ENCODE measurements at places on chromosomes 7 and 10.

- no peak for DNase-seq
Observed at GRCh38 chr7:55309040-55309991, 55.8 kb upstream of the LANCL2 start.

- no peak for DNase-seq
Observed at GRCh38 chr10:61565819-61566560, 96.7 kb upstream of the CABCOCO1 start.

DNA sequence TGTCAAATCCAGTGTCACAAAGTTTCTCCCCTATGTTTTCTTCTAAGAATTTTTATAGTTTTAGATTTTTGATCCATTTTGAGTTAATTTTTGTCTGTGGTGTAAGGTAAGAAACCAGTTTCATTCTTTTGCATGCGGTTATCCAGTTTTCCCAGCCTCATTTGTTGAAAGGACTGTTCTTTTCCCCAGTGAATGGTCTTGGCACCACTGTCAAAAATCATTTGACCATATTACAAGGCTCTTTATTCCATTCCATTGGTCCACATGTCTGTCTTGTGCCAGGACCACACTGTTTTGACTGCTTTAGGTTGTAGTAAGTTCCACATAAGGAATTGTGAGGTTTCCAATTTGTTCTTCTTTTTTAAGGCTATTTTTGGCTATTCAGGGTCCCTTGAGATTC, 64.0 kb downstream of the INPP5A start:
- no peak for DNase-seq

GRCh38 chr7:117630907-117631564, 151.2 kb downstream of the CFTR start:
- DNase-seq: no peak

DNA sequence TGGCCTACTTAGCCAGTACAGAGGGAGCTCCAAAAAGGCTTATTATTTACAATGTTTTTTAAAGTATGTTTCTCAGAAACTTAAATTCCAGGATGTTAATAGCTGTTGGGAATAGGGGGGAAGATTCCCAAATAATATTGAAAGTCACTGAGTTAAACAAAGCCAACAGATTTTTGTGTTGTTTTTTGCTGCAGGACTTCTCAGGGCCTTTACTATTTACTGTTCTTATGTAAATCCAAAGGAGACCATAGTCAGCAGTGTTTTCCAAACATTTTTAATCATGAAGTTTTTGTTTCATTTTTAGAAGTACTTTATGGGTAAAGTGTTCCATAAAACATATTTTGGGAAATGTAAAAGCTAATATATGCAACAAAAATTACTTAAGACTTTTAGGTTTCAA, 100.4 kb upstream of the GSDME start:
- DNase-seq: no peak

- DNase-seq: no peak
Observed at GRCh38 chr10:63241841-63242281, 108.7 kb downstream of the NRBF2 start.

GRCh38 chr10:26408858-26409494, 29.2 kb upstream of the APBB1IP start:
- DNase-seq: no peak

DNA sequence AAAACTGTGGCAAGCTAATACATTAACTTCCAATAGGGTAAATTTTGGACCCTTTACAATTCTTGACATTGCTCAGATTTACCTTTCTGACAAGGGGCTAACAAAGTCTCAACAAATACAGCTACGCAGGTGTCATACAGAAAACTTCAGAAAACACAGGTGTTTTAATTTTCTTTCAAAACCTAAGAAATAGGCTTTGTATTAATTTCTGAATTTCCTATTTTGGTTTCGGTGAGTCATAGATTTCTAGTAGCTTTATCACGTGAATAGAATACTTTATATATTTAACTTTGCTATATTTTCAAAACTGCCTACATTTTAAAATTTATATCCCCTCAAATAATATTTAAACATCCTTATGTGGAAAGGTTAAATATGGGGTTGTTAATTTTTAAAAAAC, 215.3 kb downstream of the DGKB start:
- no peak for DNase-seq

- no peak for DNase-seq
Observed at GRCh38 chr10:113056441-113057021, 106.5 kb downstream of the TCF7L2 start.

DNA sequence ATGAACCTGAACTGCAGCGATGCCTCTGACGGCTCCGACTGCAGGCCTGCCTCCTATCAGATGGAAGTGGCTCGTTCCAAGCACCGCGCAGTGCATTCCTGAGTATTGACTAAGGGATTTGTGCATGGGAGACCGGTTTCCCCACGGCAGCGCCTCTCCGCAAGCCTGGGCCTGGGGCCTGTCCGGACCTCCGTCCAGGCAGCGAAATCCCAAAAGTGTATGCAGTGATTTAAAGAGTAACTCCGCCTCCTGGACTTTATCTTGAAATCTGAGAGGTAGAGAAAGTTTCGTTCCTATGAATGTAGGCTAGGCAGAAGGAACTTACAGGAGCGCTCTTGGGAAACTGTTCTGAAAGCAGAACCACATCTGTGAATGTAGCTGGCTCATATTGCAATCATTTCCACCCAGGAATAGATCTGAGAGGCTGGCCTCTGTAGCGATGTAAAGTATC, 106.2 kb upstream of the CELF2 start:
- DNase-seq: no peak

GRCh38 chr7:73742753-73743641, 4.4 kb upstream of the ABHD11 start:
- no peak for DNase-seq

DNA sequence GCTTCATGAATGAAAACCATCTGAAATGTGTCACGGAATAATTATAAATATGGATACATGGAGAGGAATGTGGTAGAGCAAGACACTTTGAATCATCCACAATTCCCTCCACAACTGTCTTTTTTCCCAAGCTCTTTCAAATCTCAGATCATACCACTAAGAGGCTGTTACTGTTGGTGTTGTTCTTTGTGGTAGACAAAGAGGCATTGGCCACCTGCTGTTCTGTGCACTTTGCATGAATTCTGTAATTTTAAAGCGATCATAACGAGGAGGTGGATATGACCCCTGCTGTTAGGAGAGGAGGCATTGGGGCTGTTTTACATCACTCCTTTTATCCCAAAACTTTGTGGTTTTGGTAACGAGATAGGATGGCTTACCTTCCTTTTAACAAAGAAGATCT, 141.2 kb upstream of the KLF6 start:
- DNase-seq: no peak

GRCh38 chr7:7438851-7439250, 96.8 kb downstream of the COL28A1 start:
- peak; percentile 95 for DNase-seq

GRCh38 chr7:32941181-32941580, 16.1 kb upstream of the FKBP9 start:
- no peak for DNase-seq

DNA sequence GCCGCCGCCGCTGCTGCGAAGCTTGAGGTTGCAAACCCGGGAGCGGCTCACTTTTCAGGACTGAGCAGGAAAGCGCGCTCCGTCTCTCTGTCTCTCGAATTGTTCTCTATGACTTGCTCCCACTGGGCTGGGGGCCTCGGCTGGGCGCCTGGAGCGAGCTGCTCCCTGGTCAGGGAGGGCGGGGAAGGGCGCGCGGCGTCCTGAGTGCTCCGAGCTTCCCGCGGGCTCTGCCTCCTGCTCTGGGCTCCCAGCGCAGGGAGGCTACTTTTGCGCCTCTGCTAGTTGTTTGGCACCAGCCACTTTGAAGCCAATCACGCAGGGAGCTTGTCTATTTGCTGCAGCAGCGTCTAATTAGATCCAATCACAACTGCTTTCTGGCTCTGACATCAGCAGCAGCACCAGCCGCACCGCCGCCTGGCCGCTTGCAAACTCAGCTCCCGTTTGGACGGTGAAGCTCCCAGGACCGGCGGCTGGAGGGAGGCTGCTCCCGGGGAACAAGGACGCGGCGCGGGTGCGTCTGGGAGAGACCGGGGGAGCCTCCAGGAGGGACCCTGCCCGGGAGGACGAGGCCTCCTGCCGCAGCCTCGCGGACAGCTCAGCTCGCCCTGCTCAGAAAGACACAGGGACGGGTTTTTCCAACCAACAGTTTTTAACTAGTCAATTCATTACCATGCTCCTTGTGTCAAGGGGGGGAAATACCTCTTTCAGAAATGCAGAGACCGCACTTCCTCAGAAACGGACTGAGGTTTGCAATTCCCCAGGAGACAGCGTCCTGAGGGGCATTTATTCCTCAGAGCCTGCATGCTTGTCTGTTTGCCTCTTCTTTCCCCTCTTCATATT, at the start of gene ADARB2:
Gene ADARB2 (minus strand): TSS at position 304 of the 840 bp plus-strand sequence.
- DNase-seq: no peak

GRCh38 chr10:64394744-64395143, 873.5 kb downstream of the REEP3 start:
- no peak for DNase-seq

DNA sequence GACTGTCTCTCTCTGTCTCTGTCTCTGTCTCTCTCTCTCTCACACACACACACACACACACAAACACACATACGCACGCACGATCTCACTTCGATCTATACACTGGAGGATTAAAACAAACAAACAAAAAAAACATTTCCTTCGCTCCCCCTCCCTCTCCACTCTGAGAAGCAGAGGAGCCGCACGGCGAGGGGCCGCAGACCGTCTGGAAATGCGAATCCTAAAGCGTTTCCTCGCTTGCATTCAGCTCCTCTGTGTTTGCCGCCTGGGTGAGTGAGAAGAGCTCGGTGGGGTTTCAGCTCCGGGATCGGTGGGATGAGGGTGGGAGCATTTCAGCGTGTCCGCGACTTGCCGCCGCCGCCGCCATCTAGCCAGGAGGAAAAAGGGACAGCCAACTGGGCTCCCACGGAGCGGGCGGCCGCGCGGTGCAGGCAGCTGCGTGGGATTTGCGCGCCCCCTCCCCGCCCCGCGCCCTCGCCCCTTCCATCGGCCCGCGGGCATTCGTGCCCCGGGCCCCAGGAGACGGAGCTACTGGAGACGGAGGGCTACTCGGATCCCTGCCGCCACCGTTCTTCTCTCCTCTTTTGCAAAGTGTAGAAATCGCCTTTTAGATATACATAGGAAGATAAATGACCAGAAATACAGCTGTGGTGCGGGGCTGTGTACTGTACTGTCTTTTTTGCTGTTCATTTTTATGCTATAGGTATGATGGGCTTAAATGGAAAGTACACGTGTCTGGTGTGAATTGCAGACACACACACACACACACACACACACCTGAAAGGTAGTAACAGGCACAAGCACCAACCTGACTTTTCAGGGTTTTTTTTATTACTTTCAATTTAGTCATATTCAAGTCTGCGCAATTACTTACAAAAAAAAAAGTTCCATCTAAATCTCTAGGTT, 581 bp downstream of the PTPRZ1 start:
- DNase-seq: no peak

GRCh38 chr10:117936976-117937375, 109.8 kb downstream of the RAB11FIP2 start:
- no peak for DNase-seq

DNA sequence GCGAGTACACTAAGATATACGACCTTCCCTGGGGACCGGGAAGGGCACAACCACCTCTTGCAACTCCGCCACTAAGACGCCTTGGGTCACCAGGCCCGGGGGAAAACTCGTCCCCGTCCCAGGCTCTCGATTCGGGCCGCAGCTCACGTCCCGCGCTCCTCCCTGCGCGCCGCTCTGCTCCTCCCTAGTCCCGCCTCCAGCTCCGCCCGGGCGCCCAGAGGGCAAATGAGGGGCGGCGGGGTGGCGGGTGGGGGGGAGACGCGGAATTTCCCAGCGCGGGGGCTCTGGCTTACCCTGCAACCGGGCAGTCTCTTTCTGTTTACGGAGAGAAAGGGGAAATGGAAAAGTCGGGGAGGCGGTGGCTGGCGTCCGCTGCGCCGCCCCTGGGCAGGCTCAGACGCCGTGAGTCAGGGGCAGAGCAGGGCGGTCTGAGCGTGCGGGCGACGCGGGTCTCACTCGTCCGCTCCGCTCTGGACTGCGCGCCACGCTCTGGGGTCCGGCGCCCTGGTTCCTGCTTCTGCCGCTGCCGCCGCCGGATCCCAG, at the start of gene MAP3K8:
Gene MAP3K8 (plus strand): TSS at position 455 of the 543 bp plus-strand sequence. CDS start 4,755 bp downstream, outside the sequence.
- DNase-seq: no peak

- DNase-seq: no peak
Observed at GRCh38 chr7:24709585-24710360, 47.5 kb downstream of the GSDME start.

DNA sequence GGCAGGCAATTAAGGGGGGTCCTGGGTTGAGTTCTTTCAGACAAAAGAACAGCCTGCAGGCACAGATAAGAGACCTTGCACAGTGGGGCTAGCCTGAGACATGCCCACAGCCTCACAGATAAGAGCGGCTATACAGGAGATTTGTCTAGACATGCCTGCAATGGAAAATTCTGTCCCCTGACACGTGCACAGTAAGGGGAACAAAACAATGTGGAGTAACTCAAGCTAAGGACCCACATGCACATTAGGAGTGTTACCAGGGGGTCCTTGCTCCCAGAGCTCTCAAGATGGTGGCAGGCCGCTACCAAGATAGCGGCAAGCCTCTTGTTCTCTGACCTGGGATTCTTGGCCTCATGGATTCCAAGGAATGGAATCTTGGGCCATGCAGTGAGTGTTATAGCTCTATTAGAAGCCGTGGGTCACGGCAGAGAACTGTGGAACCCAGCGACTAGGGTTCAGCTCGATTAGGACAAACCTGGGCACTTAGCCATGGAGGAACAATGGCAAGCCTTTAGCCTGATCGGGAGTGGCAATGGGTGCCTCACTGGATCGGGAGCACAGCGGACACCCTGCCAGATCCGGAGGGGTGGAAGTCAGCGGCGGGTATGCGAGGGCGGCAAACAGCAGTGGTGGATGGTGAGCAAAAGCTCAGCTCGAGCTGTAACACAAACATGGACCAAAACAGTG, 196.9 kb downstream of the CCSER2 start:
- DNase-seq: no peak

- DNase-seq: no peak
Observed at GRCh38 chr10:60048091-60048501, 141.7 kb upstream of the CCDC6 start.

DNA sequence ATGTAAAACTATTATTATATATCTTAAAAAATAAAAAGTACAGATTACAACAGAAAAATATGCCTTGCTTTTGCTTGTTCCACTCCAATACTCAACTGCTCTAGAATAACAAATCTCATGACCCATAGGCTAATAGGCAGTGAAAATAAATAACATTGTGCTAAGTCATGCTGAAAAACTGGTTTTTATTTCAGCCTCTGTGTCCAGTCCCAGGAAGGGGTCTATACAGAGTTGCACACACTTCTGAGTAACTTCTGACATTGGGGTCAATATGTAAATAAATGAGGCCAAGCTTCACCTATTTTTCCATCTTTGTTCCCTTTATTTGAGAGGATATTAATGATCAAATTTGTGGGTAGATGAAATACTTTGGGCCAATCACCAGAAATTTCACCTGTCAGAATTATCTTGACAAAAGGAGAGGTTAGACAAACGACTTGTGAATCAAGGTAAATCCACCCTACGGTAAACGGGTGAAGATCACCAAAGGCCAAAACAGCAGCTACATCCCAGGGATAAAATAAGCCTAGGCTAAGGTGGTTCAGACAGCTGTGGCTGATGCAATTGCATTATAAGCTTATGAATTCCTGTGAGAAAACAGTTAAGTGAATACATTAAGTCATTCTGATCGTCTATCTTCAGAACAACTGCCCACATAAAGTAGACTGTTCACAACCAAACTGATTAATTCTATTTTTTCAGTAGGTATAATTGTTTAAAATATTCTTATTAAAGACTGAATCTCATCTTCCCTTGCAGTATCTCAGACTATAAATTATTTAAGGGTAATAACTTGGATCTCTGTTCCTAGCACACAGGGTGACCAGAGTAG, 87.5 kb downstream of the UBE2H start:
- no peak for DNase-seq

- no peak for DNase-seq
Observed at GRCh38 chr10:113447278-113447677, 105.6 kb upstream of the HABP2 start.

Data from Panc1 (cell line).